Stromal cell of bone marrow (primary cell): ENCODE measurements at places on chromosomes 16 and 17.
A peak's percentile ranks its signal among the peaks of the same experiment; 100 is the strongest.

- DNase-seq = no peak
Observed at GRCh38 chr16:12458591-12459358, 344.9 kb downstream of the CPPED1 start.

DNA sequence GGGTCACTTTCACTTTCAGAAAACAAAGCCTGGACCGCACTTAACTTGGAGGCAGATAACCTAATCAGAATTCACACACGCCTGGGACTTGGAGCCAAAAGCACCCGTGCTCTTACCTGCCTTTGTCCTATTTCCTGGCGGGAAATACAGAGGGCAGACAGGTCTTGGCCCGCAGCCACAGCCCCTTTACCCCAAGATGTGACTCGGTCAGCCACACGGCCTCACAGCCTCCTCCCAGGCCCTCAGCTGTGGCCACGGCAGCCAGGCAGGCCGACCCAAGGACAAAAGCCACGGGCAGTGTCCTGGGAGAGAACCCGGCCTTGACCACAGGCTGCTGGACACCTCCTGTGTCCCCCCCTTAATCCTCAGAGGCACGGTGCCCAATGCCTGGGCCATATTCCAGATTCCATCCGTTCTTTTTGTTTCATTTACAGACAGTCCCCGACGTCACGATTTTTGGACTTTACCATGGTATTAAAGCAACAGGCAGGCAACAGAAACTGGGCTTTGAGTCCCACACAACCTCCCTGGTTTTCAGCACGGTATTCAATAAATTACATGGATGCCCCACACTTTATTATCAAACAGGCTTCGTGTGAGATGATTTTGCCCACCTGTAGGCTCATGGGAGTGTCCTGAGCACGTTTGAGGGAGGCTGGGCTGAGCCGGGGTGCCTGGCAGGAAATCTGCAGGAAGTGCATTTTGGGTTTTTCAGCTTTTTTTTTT lies 30.1 kb upstream of the GAA start:
- DNase-seq = peak; percentile 45

DNA sequence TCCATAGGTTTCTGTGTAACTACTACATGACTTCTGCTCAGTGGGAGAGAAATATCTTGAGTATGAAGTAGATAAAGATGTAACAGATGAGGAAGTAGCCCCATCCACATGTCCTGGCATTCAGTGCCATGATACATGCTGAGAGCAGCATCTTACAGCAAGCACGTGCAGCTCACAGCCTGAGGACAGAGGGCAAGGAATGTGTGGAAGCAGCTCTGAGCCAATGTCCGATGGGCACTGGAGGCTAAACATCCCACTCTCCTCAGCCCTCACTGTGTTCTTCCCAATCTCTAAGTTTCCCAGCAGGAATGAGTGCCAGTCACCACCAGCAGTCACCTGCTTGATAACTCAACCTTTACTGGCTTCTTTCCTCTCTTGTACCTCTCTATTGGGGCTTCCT lies 40.4 kb downstream of the CFDP1 start:
- no peak for DNase-seq

GRCh38 chr16:59783191-59783590 lies 1049.1 kb upstream of the GOT2 start:
- peak; percentile 11 for DNase-seq

- no peak for DNase-seq
Observed at GRCh38 chr16:84806890-84807258, 12.9 kb upstream of the CRISPLD2 start.

- DNase-seq = no peak
Observed at GRCh38 chr16:70644763-70645597, 1.4 kb upstream of the IL34 start.

DNA sequence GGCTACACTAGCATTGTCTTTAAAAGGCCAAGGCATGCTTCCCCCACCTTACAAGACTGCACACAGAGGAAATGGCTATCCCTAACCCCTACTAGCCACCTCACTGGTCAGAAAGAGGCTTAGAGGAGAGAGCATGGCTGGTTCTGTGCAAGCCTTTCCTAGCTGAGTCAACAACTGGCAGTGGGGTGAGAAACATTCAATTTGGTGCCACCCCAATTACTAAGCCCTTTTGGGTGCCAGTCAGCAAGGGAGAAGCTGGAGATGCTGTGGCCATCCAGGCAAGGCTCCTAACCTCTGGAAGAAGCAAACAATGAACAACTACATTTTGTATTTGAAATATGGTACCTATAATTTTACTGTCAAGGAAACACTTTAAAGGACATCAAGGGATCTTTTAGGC lies 4.7 kb upstream of the KAT7 start:
- no peak for DNase-seq

DNA sequence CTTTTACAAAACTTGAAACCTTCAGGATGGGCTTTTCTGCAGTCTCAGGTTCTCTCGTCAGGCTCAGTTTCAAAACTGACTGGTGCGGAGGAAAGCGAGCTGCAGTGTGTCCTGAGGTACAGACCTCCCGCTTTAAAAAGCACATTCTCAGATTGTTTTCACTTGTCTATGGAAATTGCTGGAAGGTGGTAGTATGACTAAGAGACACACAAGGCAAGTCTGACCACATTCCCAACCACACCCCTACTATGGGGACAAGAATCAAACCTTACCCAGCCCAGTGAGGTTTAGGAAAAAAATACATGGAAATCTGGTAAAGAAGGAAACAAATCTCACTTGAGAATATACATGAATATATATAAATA lies 18.2 kb downstream of the SRP68 start:
- peak; percentile 44 for DNase-seq

DNA sequence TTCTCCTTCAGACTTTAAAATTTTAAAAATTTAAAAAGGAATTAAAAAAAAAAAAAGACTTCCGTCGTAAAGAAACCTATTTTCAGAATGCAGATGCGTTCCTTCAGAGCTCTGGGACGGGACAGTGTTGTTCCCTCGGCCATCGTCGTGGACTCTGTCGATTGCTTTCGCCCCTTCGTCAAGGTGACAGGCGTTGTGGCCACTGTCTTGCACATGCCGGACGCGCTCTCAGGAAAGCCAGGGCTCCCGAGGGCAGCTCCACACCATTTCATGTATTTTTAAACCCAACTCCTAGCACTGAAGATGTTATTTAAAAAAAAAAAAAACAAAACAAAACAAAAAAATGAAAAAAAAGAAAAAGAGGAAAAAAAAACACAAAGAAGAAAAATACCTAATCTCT lies 22.3 kb downstream of the TMC6 start:
- DNase-seq = no peak

DNA sequence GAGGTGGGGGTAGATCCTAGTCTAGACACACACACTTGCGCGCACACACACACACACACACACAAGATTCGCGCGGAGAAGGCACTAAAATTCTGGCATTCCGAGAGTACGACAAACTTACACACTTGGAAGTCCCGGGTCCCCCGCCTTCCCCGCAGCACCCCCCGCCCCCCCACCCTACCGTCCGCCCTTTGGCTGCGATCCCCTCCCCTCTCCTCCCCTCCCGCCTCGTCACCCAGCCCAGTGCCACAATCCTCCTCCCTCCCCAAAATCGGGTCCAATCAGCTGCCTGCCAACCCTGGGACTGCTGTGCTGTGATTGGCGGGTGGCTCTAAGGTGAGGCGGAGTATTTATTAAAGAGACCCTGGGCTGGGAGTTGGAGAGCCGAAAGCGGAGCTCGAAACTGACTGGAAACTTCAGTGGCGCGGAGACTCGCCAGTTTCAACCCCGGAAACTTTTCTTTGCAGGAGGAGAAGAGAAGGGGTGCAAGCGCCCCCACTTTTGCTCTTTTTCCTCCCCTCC lies at the start of gene SOX9:
SOX9 (plus strand) TSS at position 379 of the 522 bp plus-strand sequence. CDS start 372 bp downstream, outside the sequence.
- peak; percentile 96 for DNase-seq

DNA sequence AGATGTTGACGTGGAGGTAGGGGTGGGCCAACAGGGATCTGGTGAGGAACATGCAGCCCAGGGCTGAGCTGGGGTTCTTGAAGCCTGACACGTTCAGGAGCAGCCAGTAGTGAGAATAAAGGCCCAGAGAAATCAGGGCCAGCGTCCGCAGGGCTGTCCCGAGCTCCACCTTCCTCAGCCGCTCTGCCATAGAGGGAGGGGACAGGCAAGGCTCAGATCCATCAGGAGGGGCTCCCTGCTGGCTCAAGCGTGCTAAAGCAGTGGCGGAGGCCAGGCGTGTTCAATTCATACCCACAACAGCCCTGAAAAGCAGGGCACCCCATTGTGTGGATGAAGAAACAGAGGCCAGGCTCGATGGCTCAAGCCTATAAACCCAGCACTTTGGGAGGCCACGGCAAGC lies 8.3 kb upstream of the FDXR start:
- no peak for DNase-seq

GRCh38 chr17:8956465-8956902 lies 9.0 kb downstream of the PIK3R5 start:
- DNase-seq = no peak

DNA sequence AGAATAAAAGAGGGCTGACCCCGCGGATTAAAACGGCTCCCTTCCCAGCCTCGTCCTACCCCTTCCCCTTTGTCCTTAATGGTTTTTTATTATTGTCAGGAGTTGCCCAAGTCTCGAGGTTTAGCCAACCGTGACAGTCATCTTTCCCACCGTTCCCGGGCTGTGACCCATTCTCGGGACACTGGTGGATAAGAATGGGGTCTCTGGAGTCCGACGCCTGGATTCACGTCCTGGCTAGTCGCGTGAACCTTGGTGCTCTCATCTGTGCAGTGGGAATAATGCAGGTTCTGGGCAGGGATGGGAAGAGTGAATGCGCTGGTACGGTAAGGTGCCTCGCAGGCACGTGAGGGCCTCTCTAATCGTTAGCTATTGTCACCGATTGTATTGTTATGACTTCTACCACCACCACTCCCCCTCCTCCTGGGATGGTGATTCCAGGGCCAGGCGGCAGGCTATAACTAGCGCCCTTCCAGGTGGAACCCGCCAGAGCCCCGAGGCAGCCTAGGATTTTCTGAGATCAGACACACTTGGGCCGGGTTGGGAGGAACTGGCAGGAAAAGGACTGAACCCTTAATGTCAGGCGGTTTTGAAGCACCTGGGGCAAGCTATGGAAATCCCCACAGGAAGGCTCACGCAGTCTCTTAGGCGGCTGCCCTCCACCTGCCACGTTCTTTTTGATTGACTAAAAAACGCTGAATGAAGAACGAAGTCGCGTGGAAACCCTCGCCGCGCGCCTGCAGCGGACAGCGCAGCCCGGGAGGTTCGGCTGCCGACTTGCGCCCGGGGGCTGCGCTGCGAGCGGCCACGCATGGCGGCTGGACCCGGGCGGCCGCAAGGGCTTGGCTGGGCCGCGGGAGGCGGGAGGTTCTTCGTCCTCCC lies 2.7 kb downstream of the HS3ST3B1 start:
- no peak for DNase-seq
